ENCODE measurements at places on chromosomes 13 and 19.
A peak's percentile ranks its signal among the peaks of the same experiment; 100 is the strongest.

DNA sequence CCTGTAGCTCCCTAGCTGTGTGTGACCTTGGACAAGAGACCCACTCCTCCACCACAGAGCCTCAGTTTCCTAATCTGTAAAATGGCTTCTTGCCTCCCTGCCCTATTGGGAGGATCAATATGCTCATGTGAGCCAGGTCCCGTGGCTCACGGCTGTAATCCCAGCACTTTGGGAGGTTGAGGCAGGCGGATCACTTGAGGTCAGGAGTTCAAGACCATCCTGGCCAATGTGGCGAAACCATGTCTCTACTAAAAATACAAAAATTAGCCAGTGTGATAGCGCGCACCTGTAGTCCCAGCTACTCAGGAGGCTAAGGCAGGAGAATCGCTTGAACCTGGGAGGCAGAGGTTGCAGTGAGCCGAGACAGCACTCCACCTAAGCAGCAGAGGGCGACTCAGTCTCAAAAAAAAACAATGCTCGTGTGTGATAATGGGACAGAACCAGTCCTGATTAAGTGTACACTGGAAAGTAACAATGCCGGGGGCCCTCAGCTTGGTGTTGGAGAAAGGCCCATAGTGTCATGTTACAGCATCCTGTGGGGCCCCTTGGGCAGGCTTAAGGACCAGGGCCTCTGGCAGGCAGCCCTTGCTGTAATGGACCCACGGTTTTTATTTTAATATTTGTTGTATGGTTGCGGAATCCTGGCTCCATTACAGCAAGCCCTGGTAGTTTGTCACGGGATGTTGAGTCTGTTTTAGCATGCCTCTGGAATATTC is 6.8 kb downstream of the RPS11 start:
- DNase-seq = peak; percentile 30

DNA sequence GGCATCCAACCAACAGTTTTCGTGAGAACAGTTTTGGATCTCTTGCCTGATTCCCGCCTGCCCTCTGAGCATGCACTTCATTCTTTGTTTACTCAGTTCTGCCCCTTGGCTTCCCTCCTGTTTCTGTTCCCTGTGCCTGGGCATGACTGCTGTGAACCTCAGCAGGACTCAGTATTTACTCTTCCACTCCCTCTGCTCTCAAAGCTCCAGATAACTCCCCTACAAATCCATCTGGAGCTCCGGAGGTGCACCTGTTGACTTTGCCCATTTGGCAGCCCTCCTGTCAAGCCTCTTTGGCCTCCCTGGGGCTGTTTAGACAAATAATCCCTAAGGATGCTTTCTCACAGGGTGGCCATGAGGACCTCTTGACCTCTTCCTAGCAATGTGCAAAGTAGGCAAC is 34.2 kb upstream of the ARGLU1 start:
- DNase-seq = no peak

DNA sequence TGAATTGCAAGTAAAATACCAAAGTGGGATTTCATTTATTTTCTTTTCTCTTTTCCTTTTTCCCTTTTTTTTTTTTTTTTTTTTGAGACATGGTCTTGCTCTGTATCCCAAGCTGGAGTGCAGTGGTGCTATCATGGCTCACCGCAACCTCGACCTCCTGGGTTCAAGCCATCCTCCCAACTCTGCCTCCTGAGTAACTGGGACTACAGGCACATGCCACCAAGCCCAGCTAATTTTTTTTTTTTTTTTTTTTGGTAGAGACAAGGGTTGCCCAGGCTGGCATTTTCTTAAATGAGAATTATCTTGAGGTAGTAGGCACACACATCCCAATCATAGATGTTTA is 68.5 kb upstream of the GPR183 start:
- no peak for DNase-seq

GRCh38 chr13:42991898-42992763 is at the start of gene EPSTI1:
Gene EPSTI1 (minus strand): TSS chr13:42992241. CDS start chr13:42992165, 76 bp downstream.
- DNase-seq = peak; percentile 52

DNA sequence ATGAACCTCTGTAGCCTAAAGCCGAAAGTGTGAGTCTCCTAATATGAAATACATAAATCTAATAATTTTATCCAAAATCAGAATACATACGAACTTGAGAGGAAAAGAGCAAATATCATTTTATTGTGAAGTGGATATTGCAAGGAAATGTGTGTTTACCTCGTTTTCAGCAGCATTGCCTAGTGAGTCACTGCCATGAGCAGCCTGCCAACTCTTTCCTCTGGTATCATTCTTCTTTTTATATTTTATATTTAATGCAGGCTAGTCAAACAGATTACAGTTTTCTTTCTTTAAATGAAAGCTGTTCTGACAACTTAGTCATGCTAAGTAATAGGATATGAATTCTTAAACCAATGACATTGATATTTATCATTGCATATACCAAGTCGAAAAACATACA is 44.2 kb downstream of the EDNRB start:
- DNase-seq = no peak

- DNase-seq = no peak
Observed at GRCh38 chr13:43805071-43805468, 18.3 kb upstream of the ENOX1 start.

- DNase-seq = no peak
Observed at GRCh38 chr13:98984983-98985382, 7.1 kb upstream of the DOCK9 start.

GRCh38 chr13:102868366-102868936 is 22.6 kb downstream of the ERCC5 start:
- no peak for DNase-seq

- DNase-seq = no peak
Observed at GRCh38 chr13:49436890-49437289, 7.0 kb downstream of the CAB39L start.

- no peak for DNase-seq
Observed at GRCh38 chr13:94198681-94199080, 280.8 kb downstream of the DCT start.

DNA sequence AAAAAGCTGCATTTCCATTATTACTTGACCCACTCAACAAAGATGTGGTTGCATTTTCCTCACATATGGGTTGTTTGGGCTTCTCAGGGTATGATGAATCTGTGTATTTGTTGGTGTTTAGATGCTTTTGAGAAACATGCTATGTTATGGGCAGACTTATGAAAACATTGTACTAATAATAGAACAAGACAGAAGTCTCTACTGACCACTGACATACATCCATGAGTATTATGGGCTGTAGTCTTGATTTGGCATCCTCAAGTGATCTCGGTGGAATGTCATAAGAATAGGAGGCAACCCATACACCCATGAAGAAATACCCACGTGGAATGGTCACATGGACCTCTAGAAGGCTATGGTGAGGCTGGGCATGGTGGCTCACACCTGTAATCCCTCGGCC is 36.3 kb upstream of the ABCC4 start:
- no peak for DNase-seq

- DNase-seq = no peak
Observed at GRCh38 chr13:110456550-110456949, 105.0 kb downstream of the RAB20 start.

DNA sequence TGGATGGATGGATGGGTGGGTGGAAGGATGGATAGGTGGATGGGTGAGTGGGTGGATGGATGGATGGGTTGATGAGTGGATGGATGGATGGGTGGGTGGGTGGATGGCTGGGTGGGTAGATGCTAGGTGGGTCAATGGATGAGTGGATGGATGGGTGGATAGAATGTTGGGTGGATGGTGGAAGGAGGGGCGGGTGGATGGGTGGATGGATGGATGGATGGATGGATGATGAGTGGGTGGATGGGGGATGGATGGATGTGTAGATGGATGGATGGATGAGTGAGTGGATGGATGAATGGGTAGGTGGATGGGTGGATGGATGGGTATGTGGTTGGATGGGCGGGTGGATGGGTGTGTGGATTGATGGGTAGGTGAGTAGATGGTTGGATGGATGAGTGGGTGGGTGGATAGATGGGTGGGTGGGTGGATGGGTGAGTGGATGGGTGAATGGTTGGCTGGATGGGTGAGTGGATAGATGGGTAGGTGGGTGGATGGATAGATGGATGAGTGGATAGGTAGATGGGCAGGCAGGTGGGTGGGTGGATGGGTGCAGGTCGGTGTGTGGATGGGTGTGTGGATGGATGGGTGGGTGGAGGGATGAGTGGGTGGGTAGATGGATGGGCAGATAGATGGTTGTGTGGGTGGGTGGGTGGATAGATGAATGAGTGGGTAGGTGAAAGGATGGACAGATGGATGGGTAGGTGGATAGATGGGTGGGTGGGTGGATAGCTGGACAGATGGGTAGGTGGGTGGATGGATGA is 4.4 kb upstream of the SHC2 start:
- no peak for DNase-seq

DNA sequence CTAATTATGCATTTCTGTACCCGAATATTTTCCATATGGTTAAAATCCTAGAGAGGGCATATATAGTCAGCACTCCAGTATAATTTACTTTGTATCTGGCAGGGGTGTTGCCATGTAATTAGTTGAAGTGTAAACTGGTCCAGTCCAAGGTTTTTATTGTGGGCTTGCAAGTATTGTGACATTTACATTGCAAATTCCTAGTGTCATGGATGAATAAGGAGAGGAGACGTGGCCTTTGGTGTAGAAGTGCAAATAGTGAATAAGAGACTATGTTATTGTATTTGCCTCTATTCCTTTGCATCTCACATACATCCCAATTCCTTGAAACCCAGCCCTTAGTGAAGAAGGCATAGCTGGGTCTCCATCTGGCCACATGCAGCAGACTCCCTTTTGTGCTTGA is 330.6 kb downstream of the ATP8A2 start:
- DNase-seq = no peak

- DNase-seq = no peak
Observed at GRCh38 chr13:20173116-20173746, 12.4 kb upstream of the GJA3 start.

GRCh38 chr13:40458720-40458990 is 207.8 kb downstream of the FOXO1 start:
- DNase-seq = no peak

GRCh38 chr19:12494260-12494860 is 9.7 kb upstream of the ZNF709 start:
- DNase-seq = no peak

GRCh38 chr13:112603641-112604225 is 15.8 kb upstream of the TUBGCP3 start:
- DNase-seq = no peak

- DNase-seq = no peak
Observed at GRCh38 chr13:77724092-77724491, 26.6 kb downstream of the SLAIN1 start.

DNA sequence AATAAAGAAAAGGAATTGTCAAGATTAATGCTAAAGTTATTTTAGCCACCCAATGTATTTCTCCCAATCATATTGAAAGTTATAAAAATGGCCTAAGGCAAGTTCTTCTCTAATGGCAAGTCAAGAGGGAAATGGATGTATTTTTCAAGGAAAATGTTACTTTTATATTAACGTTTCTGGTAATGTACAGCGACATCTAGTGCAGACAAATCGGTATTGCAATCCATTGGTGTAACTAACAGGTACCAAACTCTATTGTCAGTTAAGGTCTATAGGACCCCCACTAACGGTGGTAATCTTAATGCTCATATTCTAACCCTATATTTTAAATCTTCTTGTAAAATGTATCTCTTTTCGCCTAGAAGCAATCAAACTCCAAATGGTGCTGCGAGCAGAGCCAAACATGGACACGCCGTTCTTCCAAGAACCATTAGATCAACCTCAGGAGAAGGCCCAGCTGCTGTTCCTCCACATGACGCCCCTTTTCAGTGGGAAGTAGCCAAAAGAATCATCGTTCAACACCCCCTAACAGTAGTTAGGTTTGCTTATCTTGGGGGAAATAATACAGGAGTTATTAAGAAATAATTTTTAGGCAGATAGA is 98.5 kb upstream of the PABPC3 start:
- no peak for DNase-seq

- peak; percentile 52 for DNase-seq
Observed at GRCh38 chr19:3184847-3185460, 776 bp upstream of the NCLN start.

DNA sequence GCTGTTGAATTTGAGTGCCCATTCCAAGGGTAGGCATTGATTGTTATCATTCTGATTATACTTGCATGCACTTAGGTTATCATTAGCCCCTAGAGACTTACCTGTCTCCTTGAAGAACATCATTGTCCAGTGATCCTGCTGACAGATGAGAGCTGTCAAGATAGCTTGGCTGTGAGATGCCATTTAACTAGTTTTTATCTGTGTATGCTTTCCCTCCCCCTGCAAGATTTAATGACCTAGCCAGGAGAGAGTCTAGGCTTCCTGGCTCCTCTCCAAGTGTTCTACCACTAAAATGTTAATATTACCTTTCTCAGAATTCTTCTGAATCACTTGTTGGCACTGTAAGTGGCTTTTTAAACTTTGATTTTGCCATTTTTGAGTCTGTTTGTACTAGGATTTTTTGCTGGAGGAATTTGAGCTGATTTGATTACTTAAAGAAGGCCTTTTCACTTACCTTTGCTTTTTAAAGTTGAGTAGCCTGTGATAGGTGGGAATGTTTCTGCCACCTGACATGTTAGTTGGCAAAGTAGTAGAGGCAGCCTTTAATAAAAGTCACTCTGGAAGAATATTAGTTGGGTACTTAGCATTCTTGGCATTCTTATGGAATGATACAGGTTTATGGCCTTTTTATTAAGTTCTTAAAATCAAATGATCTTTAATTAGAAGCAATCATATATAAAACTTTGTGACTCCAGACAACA is 41.1 kb downstream of the ARHGAP35 start:
- no peak for DNase-seq

GRCh38 chr13:96075953-96076543 is 13.9 kb upstream of the HS6ST3 start:
- DNase-seq = no peak

- DNase-seq = no peak
Observed at GRCh38 chr19:13277104-13277809, 127.0 kb downstream of the IER2 start.

Data from T-helper 17 cell (primary cell).